ENCODE measurements at places on chromosomes 16 and 17. TPM values are rescaled to one million over a fixed set of nuclear protein-coding genes. Genes with fewer than 3 reads are reported as not detected.

DNA sequence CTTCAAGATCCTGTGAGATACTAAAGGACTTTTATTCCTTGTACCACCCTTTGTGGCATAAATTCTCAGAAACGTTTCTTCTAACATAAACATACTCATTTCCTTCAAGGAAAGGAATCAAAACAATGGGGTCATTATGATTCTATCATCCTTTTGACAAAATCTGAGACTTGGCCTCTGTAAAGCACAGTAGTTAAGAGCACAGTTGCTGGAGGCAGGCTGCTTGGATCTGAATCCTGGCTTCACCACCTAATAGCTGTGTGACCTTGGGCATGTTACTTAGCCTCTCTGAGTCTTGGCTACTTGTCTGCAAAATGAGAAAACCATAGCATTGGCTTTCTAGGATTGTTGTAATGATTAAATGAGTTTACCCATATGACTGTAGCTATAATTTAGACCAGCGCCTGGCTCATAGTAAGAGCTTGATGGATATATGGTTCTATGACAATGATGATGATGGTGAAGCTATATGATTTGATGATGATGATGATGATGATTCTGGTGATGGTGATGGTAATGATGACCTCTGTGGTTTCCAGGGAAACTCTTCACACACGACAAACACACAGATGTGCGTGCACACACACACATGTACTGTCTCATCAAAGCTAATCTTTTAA is 6.1 kb upstream of the KRT31 start:
- DNase-seq = no peak

DNA sequence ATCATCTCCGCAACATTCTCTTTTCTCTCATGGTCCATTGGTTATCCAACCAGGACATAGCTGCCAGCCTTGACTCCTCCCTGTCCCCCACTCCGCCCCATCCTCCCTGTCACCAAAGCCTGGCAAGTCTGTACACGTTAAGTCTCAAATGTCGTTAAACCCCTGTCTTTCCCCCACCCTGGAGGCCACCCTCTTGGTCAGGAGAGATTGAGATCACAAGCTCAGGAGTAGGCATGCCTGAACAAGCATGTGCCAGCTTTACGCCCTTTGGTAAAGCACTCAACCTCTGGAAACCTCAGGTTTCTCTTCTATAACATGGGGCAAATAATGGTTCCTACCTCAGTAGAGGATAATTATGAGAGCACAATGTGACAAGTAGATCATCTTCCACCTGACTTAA is 38.1 kb upstream of the CCL1 start:
- no peak for DNase-seq

DNA sequence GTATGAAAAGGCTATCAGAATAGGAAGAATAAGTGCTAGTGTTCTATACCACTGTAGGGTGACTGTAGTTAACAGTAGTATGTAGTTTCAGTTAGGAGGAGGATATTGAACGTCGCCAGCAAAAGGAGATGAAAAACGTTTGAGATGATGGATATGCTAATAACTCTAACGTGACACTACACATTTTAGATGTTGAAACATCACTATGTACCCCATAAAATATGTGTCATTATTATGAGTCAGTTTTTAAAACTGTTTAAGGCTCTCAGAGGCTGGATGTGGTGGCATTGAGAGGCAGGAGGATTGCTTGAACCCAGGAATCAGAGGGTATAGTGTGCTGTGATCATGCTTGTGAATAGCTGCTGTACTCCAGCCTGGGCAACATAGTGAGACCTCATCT is 31.8 kb downstream of the UBN1 start:
- DNase-seq = no peak

- no peak for DNase-seq
Measured at GRCh38 chr16:69490707-69491324, 66.4 kb downstream of the CYB5B start.

DNA sequence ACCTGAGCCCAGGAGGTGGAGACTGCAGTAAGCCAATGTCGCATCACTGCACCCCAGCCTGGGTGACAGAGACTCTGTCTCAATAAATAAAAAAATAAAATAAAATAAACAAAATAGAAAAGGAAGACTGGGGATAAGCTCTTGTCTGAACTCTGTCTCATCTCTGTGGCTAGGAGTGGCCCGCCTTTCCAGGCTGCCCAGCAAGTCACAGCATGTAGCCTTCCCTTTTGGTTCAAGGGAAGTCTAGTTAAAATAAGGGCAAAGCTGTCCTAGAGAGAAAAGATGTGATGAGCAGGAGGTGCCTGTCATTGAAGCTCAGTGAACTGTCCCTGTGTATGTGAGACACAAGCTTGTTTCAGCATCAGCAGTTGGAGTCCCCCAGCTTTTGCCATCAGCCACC is 2.7 kb upstream of the GFAP start:
- no peak for DNase-seq

DNA sequence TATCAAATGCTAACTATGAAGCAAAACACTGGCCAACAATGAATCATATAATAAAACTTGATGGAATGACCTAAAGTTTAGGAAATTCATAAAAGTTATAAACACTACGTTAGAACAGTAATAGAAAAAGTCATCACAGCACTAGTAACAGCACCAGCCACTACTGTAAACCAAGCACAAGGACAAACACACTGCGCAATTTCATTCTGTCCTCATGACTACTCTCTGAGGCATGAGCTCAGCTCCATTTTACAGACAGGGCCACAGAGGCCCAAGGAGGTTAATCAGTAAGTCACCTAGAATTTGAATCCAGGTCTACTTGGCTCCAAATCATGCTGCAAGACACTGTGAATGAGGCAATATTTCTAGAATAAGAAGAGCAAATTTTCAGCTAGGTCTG is 13.4 kb downstream of the EMC8 start:
- DNase-seq = no peak

DNA sequence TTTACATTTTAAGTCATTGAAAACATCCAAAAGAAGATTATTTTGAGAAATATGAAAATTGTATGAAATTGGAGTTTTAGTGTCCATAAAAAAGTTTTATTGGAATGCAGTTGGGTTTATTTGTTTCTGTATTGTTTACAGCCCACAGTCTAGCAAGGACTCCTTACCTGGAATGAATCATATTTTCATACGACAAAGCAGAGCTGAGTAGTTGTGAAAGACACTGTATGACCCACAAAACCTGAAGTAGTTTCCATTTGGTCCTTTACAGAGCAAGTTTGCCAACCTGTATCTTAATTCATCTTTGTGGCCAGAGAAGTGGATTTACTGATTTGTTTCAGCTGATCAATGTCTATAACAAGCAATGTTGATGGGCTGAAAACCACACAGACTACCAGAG is 10.3 kb downstream of the CCL18 start:
- no peak for DNase-seq

DNA sequence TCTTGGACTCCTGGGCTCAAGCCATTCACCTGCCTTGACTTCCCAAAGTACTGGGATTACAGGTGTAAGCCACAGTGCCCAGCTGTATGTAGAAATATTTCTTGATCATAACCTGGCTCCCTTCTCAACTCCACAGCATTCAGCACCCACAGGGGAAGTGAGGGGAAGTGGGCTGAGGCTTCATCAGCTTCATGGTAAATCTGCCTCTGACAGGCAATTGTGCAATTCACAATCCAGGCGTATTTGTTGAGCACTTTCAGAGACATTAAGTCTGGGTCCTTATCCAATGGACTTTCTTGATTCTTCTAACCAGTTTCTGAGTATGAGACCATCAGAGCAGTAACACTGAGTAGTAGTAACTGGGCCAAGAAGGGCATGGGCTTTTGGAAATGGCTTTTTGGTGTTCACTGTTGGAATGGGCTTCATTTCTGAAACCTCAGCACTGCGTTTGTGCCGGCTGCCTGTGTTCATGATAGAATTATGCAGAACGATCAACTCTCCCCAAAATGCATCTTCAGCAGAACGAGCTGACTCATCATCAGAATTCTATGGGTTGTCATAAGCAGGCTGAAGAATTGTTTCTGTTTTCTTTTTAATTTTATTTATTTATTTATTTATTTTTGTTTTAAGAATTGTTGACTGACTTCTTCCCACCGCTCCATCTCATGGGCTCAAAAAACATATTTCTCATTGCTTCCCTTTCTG is 28.9 kb downstream of the FAM20A start:
- no peak for DNase-seq

DNA sequence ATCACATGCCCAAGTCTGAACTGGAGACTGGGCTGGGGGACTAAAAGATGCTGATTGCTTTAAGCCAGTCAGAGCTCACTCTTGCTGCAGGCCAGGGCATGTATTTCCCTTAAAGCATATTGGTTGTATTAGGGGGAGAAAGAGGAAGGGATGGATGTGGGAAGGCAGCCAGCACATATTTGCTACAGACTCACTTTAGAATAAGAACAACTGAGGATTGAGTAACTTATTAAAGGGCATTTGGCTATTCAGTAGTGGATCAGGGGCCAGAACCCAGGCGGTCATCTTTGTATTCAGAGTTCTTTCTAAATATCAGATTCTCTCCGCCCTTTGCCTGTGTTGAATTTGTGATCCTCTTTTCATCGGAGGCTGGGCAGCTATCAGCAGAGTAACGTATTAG is 231.7 kb downstream of the HAPSTR1 start:
- DNase-seq = no peak

DNA sequence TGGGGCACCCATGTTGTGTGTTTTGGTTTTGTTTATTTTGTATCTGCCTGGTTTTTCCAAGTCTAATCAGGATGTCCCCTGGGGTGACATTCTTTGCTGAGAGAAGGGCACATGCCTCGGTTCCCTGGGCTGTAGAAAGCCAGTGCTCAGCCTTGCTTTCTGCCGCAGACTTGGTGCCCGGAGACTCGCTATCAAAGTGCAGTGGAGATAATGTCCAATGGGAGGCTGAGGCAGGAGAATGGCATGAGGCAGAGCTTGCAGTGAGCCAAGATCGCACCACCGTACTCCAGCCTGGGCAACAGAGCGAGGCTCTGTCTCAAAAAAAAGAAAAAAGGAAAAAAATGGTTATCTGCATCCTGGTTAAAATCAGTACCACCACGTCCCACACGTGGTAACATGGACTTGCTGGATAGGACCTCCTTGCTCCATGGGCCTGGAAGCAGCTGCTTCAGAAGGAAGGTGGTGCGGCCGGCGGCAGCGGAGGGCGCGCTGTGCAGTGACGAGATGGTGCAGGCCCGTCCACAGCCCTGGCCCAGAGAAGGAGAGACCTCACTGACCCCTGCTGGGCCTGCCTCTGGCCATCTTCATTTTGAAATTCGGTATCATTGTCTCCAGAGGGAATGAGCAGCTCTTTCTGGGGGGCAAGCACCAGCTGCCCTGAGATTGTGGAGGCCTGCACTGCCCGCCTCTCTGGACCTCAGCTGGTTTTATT is 19.3 kb upstream of the IL17C start:
- no peak for DNase-seq

DNA sequence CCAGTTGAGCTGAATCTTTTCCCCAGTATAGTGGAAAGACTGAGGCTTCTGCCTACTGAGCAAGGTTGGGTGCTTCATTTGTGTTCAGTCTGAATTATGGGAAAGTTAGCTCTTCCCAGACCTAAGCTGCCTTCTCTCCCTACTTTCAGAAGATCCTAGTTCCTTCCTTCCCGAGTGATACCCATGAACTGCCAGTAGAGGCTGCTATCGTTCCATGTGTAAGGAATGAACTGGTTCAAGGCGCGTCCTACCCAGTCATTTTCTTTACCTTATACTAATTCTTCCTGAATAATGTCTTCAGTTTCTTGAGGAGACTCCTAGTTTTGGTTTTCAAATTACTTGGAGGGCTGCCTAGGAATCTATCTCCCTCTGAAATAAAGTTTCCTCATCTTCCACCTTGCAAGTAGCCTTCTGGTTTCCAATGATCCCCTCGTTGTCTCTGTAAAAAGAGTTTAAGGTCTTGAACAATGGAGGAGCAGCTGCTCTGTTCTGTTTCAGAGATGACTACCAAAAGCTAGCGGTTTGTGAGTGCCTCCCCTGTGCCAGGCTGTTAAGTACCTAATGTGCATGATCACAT is 934 bp upstream of the AOC2 start:
- DNase-seq = no peak

GRCh38 chr16:57798953-57799599 is 3.2 kb downstream of the KIFC3 start:
- DNase-seq = no peak

GRCh38 chr16:67544844-67545664 is 16.4 kb downstream of the RIPOR1 start:
- DNase-seq = no peak

DNA sequence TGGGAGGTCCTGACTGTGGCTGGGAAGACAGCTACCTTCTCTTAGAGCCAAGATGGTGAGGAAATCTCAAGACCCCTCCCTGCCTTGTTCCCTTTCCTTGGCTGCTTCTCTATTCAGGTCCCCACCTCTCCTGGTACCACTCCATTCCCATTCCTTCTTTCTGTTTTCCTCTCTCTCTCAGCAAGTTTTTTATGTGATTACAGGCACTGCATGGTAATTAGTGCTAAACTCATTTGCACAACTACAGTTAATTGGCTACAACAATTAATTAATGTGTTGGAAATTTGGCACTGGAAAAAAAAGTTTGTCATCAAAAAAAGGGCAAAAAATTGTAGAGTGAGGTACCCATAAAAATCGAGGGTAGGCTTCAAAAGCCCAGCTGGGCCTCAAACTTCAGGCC is 45.3 kb downstream of the NEUROD2 start:
- DNase-seq = no peak

DNA sequence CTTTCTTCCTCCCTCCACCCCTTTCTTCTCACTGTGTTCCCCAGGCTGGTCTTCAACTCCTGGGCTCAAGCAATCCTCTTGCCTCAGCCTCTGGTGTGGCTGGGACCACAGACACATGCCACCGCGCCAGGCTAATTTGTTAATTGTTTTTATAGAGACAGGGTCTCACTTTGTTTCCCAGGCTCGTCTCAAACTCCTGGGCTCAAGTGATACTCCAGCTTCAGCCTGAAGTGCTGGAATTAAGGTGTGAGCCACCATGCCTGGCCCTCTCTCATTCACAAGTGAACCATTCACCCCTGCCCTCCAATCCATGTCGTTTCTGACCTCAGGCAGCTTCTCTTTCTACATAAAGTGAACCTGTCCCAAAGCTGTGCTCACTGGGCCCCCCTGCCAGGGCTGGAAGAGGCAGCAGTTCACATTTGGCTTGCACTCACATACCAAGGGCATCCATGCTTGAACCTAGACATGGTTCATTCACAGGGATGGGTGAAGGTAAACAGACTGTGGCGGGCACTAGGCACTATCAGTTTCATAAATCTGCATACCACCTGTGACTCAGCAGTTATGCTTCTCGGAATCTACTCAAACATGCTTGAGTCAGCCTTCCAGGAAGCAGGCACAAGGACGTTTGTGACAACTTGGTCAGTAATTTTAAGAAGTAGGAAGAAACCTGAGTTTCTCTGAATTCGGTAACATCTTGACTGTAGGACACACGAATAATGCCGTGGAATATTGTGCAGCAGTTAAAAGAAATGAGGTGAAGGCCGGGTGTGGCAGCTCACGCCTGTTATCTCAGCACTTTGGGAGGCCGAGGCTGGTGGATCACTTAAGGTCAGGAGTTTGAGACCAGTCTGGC is 6.0 kb upstream of the RNF213 start:
- DNase-seq = no peak

GRCh38 chr16:9849697-9850245 is 332.5 kb downstream of the GRIN2A start:
- no peak for DNase-seq

- no peak for DNase-seq
Measured at GRCh38 chr17:17888821-17889220, 52.0 kb upstream of the SREBF1 start.

- no peak for DNase-seq
Measured at GRCh38 chr17:39800540-39800939, 62.8 kb downstream of the GRB7 start.

The CEP112 gene
- total RNA-seq = 17.0 TPM

The CDH11 gene
- 6.6 TPM for total RNA-seq

The GSG1L2 gene
- total RNA-seq = not detected

The ZNF207 gene
- 81.1 TPM for total RNA-seq

The GAS7 gene
- 59.4 TPM for total RNA-seq

The PFAS gene
- 13.9 TPM for total RNA-seq

The ACBD4 gene
- 7.8 TPM for total RNA-seq
